Spleen (tissue), 13 donors: ENCODE measurements at places on chromosomes 2 and 18. TPM values are rescaled to one million over a fixed set of nuclear protein-coding genes. Genes with fewer than 3 reads are reported as not detected.

GRCh38 chr2:240637901-240638345 lies 12.6 kb downstream of the GPR35 start:
- H3K4me1 ChIP-seq, result no peaks in the 10 kb centered on the region
- no peak overlapping the region for H3K4me3 ChIP-seq

DNA sequence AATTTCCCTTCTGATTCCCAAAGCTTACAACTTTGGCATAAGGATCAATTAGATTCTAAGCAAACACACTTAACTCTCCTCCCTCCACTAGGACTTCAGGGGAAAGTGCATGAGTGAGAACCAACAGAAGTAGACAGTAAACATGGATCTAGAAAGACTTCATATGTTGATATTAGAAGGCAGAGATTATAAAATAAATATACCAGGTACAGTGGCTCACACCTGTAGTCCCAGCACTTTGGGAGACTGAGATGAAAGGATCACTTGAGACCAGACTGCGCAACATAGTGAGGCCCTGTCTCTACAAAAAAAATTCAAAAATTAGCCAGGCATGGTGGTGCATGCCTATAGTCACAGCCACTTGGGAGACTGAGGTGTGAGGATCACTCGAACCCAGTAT lies 15.9 kb downstream of the NBEAL1 start:
- H3K4me3 ChIP-seq, result no peak overlapping the region
- H3K4me1 ChIP-seq, result no peaks in the 10 kb centered on the region
- no peak overlapping the region for H3K27ac ChIP-seq
- no peak for DNase-seq

- no peaks in the 10 kb centered on the region for H3K36me3 ChIP-seq
- no peak overlapping the region for H3K4me3 ChIP-seq
- no peaks in the 10 kb centered on the region for H3K27me3 ChIP-seq
- H3K27ac ChIP-seq, result peak overlapping the region; percentile 63
- H3K4me1 ChIP-seq, result no peaks in the 10 kb centered on the region
- DNase-seq, result no peak
Observed at GRCh38 chr18:62018034-62018758, 125.4 kb upstream of the RNF152 start.

DNA sequence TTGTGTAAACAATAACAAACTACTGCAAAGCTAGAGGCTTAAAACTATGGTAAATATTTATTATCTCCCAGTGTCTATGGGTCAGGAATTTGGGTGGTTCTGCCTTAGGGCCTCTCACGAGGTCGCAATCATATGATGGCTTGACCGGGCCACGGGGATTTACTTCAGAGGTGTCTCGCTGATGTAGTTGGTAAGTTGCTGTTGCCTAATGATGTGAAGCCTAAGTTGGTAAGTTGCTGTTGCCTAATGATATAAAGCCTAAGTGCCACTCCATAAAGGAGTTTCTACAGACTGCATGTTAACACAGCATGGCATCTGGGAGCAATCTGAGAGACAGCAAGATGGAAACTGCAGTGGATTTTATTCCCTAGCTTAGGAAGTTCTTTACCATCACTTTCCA lies 35.8 kb downstream of the FMNL2 start:
- no peak for DNase-seq
- no peaks in the 10 kb centered on the region for H3K27me3 ChIP-seq
- H3K27ac ChIP-seq, result no peak overlapping the region
- H3K4me1 ChIP-seq, result peaks cover 3% of the 10 kb centered on the region

DNA sequence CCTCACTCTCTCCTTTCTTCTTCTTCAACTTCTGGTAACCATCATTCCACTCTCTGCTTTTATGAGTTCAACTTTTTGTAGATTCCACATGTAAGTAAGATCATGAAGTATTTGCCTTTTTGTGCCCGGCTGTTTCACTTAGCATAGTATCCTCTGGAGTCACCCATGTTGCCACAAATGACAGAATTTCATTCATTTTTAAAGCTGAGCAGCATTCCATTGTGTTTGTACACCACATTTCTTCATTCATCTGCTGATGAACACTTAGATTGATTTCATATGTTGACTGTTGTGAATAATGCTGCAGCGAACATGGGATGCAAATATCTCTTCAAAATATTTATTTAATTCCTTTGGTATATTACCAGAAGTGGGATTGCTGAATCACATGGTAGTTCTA lies 133.6 kb upstream of the ERBB4 start:
- H3K4me3 ChIP-seq, result no peak overlapping the region
- H3K4me1 ChIP-seq, result no peaks in the 10 kb centered on the region
- H3K36me3 ChIP-seq, result no peaks in the 10 kb centered on the region
- H3K27ac ChIP-seq, result no peak overlapping the region
- DNase-seq, result no peak

ANKAR gene
- polyA plus RNA-seq, result 3.6 TPM

- no peak overlapping the region for H3K4me3 ChIP-seq
- H3K27ac ChIP-seq, result peak overlapping the region; percentile 71
- DNase-seq, result no peak
- H3K4me1 ChIP-seq, result peaks cover 20% of the 10 kb centered on the region
Observed at GRCh38 chr2:46332686-46333281, 35.6 kb downstream of the EPAS1 start.

DNA sequence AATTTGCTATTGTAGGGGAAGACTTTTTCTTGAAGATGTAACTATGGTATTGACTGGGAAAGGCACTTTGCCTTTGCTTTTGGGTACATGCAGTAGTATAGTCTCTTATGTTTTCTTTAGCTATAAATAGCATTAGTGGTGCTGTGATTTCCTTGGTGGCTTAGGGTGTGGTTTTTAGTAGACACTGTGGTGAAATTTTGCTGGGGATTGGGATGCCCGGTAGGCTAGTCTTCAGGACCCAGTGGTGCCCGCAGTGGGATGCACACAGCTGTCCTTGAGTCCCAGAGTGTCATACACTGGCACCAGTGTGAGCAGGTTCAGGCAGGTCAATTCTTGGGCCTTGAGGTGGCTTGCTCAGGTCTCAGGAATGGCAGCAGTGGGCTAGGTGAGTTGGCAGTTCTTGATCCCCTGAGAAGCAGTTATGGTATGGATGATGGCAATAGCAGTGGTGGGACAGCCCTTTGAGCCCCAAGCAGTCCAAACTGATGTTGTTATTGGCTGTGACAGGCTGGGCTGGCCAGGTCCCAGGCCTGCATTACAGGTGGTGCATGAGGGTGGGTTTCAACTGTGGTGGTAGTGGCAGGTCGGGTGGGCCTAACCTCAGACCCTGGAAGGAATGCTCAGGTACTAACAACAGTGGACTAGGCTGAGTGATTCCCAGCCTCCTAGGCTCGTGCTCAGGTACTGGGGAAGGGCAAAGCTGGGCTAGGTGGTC lies 124.3 kb downstream of the XRCC5 start:
- no peaks in the 10 kb centered on the region for H3K36me3 ChIP-seq
- no peaks in the 10 kb centered on the region for H3K27me3 ChIP-seq
- no peak overlapping the region for H3K27ac ChIP-seq
- H3K4me3 ChIP-seq, result no peak overlapping the region
- no peaks in the 10 kb centered on the region for H3K4me1 ChIP-seq
- DNase-seq, result no peak
